Cortex of kidney (tissue), 1 donor: ENCODE measurements at places on chromosomes 11 and 22.

DNA sequence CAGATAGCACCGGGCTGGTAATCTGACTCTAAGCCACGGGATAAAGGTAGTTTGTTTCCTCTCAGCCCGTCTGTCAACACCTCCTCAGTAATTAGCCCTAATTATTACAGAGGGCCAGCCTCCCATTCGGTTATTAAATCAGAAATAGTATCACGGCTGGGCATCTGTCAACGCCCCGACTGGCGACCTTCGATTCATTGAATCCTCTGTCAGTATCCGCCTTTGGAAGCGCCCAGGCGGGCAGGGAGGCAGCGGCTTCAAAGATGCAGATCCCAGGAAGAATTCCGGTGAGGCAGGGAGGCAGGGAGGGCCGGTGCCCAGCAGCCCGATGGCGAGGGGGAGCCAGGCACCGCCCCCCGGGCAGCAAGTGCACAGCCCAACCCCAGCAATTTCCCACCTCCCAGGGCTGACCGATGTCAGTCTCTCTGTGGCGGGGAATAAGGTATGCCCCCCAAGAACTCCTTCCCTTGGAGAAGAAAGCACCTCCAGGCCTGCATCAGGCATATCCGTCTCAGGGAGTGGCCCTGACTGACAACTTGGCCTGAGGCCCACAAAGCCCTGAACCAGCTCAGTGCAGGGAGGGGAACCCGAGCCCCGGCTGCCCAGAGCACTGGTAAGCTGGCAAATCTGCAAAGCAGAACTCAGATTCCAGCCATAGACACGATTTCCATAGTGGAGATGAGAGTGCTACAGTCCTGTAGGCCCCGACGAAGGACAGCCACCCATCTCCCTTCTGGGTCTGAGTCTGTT is 11.4 kb downstream of the GNB1L start:
- DNase-seq, result no peak

DNA sequence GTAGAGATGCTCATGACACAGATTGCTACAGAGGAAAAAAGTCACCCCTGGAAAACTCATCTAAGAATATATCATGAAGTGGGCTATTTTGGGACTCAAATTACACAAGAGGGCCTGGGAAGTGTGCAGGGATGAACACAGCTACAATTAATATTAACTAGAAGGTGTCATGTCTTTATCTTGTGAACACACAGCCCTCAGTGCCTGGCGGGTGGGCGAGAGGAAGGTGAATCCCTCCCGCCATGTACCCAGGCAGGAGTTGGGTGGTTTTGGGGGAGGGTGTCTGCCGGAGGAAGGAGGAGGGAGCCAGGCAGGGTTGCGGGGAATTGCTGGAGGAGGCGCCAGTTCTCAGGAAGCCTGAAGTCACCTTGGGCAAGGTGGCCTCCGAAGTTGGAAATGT is 5.1 kb upstream of the FAM83F start:
- no peak for DNase-seq

- DNase-seq, result no peak
Observed at GRCh38 chr11:38460896-38461295, 1862.9 kb upstream of the RAG2 start.

DNA sequence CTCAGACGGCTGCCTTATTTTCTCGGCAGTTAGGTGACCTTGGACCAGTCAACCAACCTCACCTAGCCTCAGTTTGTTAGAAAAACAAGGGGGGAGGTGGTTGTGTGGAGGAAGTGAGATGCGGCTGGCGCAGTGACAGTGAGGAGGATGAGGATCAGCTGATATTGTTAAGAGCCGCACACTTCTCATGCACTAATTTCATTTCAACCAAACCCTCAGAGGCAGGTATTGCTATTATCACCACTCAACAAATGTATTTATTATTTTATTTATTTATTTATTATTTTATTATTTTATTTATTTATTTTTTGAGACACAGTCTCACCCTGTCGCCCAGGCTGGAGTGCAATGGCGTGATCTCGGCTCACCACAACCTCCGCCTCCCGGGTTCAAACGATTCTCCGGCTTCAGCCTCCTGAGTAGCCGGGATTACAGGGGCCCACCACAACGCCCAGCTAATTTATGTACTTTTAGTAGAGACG is 2.1 kb downstream of the LGALS1 start:
- DNase-seq, result no peak

GRCh38 chr11:121890377-121890776 is 225.6 kb downstream of the BLID start:
- DNase-seq, result no peak

GRCh38 chr11:5071799-5072198 is 2.4 kb downstream of the OR52E1 start:
- DNase-seq, result no peak
